ENCODE measurements at places on chromosomes 6 and 20. TPM values are rescaled to one million over a fixed set of nuclear protein-coding genes. Genes with fewer than 3 reads are reported as not detected.

DNA sequence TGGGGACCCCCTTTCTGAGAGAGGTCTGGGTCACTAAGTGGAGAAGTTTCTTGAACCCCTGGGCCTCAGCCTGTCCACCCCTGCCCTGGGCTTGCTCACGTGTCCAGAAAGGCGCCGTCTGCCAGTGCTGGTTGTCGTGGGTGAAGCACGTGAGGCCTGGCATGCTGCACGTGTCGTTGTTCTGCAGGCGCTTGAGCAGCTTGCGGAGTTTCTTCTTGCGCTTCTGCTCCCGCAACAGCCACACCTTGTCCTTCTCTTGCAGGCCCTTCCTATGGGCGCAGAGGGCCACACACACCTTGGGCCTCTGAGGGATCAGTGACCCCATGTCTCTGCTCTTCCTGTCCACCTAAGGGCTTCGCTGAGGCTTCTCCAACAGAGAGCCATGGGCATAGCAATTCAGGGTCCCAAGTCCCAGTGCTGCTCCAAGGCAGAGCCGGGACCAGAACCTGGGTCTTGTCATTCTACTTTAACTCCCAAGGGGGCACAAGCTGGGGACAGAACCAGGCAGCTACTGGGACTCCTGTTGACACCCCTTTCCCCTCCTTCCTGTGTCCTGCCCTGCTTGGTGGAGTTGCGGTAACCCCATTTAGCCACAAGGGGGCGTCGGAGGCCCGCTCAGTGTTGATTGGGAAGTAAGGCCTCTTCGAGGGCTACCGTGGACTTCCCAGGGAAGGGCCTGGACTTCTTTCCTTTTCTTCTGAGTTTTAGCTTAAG is 121.8 kb downstream of the SULF2 start:
- peak overlapping the region; percentile 31 for H3K27ac ChIP-seq
- H3K27me3 ChIP-seq: no peaks in the 10 kb centered on the region
- peaks cover 13% of the 10 kb centered on the region for H3K4me1 ChIP-seq
- peaks cover 68% of the 10 kb centered on the region for H3K36me3 ChIP-seq

DNA sequence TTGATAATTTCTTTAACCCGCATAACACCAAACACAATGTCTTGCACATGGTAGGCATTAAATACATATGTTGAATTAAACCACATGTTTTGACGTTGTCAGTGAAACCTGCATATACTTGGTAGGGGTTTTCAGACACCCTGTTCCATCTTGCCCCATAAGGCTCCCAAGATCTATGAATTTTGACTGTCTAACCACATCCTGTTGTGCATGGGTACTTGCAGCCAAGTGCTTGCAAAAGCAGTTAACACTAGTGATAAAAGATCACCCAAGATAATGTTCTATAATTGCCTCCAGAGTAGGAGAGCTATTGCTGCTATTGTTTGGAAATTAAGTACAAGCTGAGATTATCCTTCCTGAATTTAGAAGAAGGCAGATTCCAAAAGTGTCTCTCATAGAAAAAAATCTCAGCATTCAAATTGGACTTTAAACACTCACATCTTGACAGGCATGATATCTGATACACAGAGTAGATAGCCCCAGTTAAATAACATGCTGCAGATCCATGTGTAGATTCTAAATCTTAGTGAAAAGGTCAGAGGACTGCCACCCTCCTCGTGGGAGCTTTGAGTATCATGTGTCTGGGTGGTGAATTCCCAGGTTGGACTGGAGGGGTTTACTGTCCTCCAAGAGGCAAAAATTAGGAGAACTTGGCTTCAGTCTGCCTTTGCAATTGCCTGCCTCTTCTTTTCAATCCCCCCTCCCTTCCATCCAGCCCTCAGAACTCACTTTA is 25.8 kb upstream of the CCN6 start:
- no peak overlapping the region for H3K4me3 ChIP-seq
- H3K27me3 ChIP-seq: no peaks in the 10 kb centered on the region
- peaks cover 13% of the 10 kb centered on the region for H3K4me1 ChIP-seq
- H3K36me3 ChIP-seq: no peaks in the 10 kb centered on the region
- no peak overlapping the region for H3K27ac ChIP-seq

- no peak for DNase-seq
- no peaks in the 10 kb centered on the region for H3K27me3 ChIP-seq
- H3K4me3 ChIP-seq: no peak overlapping the region
- no peaks in the 10 kb centered on the region for H3K4me1 ChIP-seq
- H3K27ac ChIP-seq: no peak overlapping the region
Measured at GRCh38 chr6:14549871-14550270, 432.3 kb downstream of the CD83 start.

DNA sequence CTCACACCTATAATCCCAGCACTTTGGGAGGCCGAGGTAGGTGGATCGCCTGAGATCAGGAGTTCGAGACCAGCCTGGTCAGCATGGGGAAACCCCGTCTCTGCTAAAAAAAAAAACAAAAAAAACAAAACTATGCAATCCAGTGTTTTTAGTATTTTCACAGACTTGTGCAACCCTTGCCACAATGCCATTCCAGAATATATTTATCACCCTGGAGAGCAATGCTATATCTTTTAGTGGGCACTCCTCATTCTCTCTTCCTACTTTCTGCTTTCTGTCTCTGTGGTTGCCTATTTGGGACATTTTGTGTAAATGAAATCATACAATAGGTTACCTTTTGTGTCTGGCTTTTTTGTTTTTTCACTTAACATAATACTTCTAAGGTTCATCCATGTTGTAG is 39.1 kb upstream of the MROH8 start:
- no peak overlapping the region for H3K4me3 ChIP-seq
- H3K36me3 ChIP-seq: peaks cover 35% of the 10 kb centered on the region
- H3K4me1 ChIP-seq: peaks cover 39% of the 10 kb centered on the region

- H3K27me3 ChIP-seq: no peaks in the 10 kb centered on the region
- no peaks in the 10 kb centered on the region for H3K36me3 ChIP-seq
- no peak for DNase-seq
- peaks cover 12% of the 10 kb centered on the region for H3K4me1 ChIP-seq
- no peak overlapping the region for H3K27ac ChIP-seq
Measured at GRCh38 chr20:34271956-34272355, 30.7 kb downstream of the ASIP start.

Gene CCN6
- not detected for total RNA-seq

Measured in esophagus muscularis mucosa (tissue), 4 donors.